ENCODE measurements at places on chromosomes 11 and 22.

- peak; percentile 66 for DNase-seq
Observed at GRCh38 chr11:44621140-44621681, 55.7 kb downstream of the CD82 start.

GRCh38 chr11:35133656-35134055 is 5.3 kb upstream of the CD44 start:
- no peak for DNase-seq

GRCh38 chr22:16801571-16801970 is 23.6 kb downstream of the XKR3 start:
- no peak for DNase-seq

GRCh38 chr22:23685205-23685784 is 5.5 kb upstream of the RGL4 start:
- peak; percentile 99 for DNase-seq

DNA sequence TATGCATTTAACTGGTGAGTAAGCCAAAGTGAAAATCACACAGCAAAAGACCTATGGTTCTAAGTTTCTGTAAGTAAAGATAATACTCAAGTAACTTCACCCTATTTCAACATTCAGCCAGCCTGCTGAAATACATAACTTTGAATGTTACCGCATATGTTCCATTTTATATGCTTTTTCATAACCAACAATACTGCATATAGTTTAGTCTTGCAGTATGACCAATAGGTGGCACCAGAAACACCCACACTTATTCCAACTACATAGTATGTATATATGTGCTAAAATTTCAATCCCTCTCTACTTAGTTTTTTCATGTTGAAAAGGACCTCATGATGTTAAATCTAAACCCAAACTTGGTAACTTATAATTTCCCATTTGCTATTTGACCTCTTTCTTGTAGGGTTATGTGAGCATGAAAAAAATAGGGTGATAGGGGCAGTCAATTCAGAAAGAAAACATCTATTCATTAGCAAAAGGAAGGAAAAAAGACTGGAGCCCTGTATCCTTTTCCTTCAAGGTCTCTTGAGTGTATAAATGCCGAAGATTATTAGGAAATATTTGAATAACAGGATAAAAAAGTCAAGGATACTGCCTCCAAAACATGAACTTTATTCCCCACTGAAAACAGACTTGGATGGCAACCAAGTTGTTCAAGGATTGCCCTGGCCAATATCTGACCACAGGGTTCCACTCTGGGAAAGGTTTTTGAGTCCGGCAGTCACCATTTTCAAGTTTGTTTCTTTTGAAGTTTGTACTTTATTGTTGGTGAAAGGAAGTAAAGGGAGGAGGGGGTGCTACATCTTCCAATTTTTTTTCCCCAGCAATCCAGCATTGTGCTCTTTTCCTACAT is 23.8 kb upstream of the FZD4 start:
- no peak for DNase-seq

DNA sequence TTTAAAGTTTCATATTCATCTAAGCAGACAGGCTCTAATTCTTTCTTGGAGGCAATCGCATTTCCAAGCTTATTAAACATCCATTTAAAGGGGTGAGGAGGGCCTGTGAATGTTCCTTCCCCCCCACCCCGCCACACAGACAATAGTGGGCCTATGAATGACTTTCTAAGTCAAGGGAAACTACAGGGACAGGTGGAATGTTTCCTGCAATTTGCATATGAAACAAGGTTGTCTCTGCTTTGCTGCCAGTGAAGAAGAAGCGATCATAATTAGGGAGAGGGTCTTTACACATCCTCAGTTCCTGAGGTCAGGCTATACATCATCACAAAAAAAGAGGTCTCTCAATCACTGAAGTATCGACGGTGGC is 127.9 kb upstream of the OPCML start:
- DNase-seq = no peak

DNA sequence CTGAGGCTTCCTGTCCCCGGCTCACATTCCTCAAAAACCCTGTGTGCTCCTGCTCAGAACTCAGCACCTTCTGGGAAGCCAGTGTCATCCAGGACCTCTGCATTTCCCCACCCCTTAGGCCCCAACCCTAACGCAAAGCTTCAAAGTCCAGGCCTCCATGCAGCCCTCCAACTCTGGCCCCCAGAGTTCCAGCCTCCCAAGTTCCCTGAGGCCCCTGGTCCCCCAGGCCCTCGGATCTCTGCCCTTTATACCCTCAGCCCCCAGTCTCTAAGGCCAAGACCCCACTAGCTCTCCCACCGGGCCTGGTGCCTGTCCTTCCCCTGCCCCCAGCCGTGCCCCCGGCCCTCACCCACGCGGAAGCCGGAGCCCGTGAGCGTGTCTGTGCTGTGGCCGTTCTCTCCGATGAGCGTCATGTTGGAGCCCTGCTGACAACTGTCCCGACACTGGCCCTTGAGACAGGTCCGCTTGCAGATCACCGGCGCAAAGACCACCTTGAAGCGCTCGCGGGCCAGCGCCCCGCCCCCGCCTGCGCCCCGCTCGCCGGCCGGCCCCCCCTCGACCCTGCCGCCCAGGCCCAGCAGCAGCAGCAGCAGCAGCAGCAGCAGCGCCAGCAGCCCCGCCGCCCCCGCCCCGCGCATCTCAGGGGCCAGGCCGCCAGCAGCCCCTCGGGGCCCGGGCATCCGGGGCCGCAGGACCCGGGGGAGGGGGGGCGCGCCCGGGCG is 718 bp downstream of the LTBP3 start:
- no peak for DNase-seq

GRCh38 chr11:15865212-15865987 is 490.9 kb downstream of the SOX6 start:
- no peak for DNase-seq

- DNase-seq = peak; percentile 75
Observed at GRCh38 chr11:6757373-6757967, 14.3 kb downstream of the OR2AG2 start.

- no peak for DNase-seq
Observed at GRCh38 chr11:20177136-20177535, 16.9 kb upstream of the DBX1 start.

DNA sequence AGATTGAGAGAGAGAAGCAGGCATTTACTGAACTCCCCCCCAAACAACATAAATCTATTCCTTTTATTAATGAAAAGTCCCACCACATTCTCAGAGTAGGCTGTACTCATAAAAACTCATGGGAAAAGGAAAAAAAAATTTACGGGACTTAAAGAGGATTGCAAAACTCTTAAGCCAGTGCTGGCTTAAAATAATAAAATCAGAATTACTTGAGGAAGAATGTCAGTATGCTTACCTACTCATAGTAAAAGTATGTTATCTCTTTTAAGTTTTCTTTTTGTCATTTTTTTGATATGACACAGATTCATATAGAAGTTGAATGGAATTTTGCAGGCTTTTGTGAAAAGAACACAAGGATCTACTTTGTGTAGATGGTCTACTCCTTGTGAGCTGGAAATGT is 126.3 kb downstream of the LUZP2 start:
- DNase-seq = no peak

DNA sequence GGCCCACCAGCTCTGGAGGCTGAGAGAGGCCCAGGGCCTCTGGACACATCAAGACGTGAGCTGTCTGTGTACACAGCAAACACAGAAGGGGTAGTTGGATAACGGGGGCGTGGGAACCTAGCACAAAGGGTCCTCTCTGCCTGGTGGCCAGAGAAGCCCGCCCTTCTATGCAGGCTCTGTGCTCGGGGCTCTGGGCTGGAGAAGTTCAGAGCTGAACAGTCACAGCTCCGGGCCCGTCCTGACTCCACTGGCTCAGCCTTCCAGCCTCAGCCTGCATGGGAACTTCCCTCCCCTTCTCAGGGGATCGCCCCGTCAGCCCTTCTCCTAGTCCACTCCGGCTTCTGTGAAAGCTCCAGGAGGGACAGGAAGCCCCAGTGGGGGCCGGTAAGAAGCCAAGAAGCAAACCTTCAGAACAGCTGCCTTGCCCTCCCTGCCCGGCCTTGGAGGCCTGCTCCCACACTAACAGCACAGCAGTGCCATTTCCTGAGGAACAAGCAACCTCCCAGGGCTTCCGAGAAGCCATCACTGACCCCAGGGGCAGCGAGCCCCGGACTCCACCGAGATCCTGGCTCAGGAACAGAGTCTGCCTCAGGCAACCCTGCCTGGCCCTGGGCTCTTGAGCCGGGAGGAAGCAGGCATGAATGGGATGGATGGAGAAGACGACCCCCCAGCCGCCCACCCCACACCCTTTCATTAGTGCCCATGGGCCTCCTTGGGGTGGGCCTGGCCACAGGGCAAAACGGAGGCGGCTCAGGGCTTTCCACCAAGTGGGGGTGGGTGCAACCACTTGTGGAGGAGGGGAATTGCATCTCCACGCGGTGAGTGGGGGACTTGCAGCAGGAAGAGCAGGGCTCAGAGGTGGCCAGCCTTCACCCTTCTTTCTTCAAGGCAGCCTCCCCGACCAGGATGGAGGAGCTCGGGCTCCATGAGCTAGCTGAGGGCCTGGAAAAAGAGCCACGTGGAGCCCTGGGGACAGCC is 119.8 kb downstream of the ST3GAL4 start:
- DNase-seq = no peak

All from myocyte (in vitro differentiated cells).